ENCODE measurements at places on chromosomes 6 and 20. TPM values are rescaled to one million over a fixed set of nuclear protein-coding genes. Genes with fewer than 3 reads are reported as not detected.

The GPLD1 gene
- 0.81 TPM for total RNA-seq

The GCNT2 gene
- total RNA-seq, result 4.4 TPM

The LTA gene
- total RNA-seq, result not detected

The SLC26A8 gene
- total RNA-seq, result not detected

The DYNLT2 gene
- 0.63 TPM for total RNA-seq

The FAM83C gene
- total RNA-seq, result not detected

The OR2H1 gene
- not detected for total RNA-seq

The NEURL2 gene
- 9.5 TPM for total RNA-seq

The ULBP2 gene
- 6.4 TPM for total RNA-seq

The PLTP gene
- total RNA-seq, result 42.2 TPM

The ANKRD66 gene
- not detected for total RNA-seq

The PKIB gene
- total RNA-seq, result 15.2 TPM

The TRIM31 gene
- not detected for total RNA-seq

The DDRGK1 gene
- total RNA-seq, result 39.3 TPM

The LTB gene
- total RNA-seq, result 2.0 TPM

The NKAPL gene
- 0.16 TPM for total RNA-seq

The OGFRL1 gene
- total RNA-seq, result 19.1 TPM

The TMEM170B gene
- 0.65 TPM for total RNA-seq

The LY86 gene
- total RNA-seq, result not detected

The LRRC1 gene
- 15.1 TPM for total RNA-seq
